ENCODE measurements at places on chromosomes 1 and 21. TPM values are rescaled to one million over a fixed set of nuclear protein-coding genes. Genes with fewer than 3 reads are reported as not detected.

- no peak overlapping the region for H3K4me3 ChIP-seq
- no peak for DNase-seq
- no peaks in the 10 kb centered on the region for H3K4me1 ChIP-seq
- H3K27ac ChIP-seq = no peak overlapping the region
Measured at GRCh38 chr1:170967042-170967910, 31.9 kb downstream of the MROH9 start.

GRCh38 chr1:178399177-178399728, 97.5 kb downstream of the CLEC20A start:
- no peaks in the 10 kb centered on the region for H3K36me3 ChIP-seq
- no peaks in the 10 kb centered on the region for H3K27me3 ChIP-seq
- peaks cover 12% of the 10 kb centered on the region for H3K4me1 ChIP-seq

GRCh38 chr1:80533775-80534334, 1266.9 kb upstream of the ADGRL2 start:
- H3K4me1 ChIP-seq = no peaks in the 10 kb centered on the region
- H3K27me3 ChIP-seq = no peaks in the 10 kb centered on the region
- H3K36me3 ChIP-seq = no peaks in the 10 kb centered on the region
- no peak overlapping the region for H3K27ac ChIP-seq
- no peak overlapping the region for H3K4me3 ChIP-seq

HMGCS2 gene
- 22.8 TPM for total RNA-seq

Measured in vagina (tissue), 2 donors.